ENCODE measurements at places on chromosomes 7 and 10.
A peak's percentile ranks its signal among the peaks of the same experiment; 100 is the strongest.

DNA sequence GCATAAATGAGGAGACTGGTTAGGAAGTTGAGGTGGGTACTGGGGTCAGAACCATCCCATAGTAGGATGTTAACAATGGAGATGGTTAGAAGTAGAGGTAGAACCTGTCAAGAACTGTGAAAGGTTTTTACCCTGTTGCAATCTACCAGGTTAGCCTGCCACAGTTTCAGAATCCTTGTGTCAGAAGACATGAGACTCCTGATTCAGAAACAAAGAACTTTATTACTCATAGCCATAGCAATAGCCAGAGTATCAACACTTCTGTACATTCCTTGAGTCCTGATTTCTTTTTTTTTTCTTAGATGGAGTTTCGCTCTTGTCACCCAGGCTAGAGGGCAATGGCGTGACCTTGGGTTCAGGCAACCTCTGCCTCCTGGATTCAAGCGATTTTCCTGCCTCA lies 200.9 kb downstream of the GRM3 start:
- no peak for DNase-seq

DNA sequence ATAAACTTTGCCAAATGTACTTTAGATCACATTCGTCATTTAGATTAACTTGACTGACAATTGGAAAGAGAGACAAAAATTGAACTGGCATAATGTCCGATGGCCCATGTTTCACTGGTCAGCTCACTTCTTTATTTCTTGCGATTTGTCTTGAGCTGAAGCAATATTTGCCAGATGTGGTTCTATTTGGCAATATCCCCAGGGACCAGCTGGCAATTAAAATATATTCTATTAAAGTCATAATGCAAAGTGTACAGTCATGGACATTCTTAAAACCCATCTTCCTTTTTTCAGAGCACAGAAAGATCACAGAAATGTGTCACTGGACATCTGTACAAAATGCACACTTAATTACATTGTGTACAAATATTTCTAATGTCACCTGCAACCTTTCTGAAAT lies 26.3 kb downstream of the NEBL start:
- no peak for DNase-seq

GRCh38 chr7:33873981-33874750 lies 31.2 kb upstream of the BMPER start:
- no peak for DNase-seq

- DNase-seq: no peak
These were observed 396.8 kb upstream of the PODXL start for GRCh38 chr7:131953184-131953583.

GRCh38 chr7:127252778-127253280 lies at the start of gene GRM8:
TSS of gene GRM8 (minus strand) at chr7:127252941.
- DNase-seq: no peak

DNA sequence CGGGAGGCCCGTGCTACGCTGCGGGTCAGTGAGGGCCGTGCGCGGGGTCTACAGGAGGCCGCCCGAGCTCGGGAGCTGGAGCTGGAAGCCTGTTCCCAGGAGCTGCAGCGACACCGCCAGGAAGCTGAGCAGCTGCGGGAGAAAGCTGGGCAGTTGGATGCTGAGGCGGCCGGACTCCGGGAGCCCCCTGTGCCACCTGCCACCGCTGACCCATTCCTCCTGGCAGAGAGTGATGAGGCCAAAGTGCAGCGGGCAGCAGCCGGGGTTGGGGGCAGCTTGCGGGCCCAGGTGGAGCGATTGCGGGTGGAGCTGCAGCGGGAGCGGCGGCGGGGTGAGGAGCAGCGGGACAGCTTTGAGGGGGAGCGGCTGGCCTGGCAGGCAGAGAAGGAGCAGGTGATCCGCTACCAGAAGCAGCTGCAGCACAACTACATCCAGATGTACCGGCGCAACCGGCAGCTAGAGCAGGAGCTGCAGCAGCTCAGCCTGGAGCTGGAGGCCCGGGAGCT lies 7.0 kb downstream of the LZTS2 start:
- no peak for DNase-seq

DNA sequence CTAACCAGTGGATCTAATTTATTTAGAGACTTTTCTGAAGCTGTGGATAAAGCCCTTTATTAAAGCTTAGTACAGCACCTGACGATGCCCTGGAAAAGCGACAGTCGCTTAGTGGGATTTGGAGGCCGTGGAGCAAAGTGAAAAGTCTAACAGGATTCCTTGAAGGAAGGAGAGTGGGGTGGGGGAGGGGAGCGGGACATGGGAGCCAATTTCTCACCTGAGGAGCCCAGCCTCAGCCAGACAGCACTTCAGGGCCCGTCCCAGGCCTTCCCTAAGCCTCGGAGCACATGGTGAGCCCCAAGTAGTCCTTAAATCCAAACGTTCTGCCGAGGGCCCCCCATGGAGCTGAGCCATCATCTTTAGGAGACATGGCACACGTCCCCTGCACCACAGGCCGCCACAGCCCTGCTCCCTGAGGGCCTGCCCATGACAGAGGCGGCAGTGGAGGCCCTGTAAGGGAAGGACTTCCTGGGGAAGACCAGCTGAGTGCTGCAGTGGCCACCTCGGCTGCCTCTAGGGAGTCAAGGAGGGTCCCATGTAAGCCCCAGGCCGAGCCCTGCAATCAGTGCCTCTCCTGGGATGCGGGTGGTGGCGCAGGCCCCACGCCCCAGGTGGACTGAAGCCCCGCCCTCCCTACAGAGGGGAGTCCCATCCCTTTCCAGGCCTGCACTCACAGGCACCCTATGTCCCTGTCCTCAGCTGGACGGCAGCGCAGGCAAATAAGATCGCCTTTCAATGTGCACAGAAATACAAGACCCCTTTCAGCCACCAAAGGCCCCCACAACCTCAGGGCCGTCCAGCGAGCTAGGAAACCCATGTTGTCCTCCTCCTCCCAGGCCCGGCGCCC lies 187.0 kb downstream of the MAD1L1 start:
- no peak for DNase-seq

DNA sequence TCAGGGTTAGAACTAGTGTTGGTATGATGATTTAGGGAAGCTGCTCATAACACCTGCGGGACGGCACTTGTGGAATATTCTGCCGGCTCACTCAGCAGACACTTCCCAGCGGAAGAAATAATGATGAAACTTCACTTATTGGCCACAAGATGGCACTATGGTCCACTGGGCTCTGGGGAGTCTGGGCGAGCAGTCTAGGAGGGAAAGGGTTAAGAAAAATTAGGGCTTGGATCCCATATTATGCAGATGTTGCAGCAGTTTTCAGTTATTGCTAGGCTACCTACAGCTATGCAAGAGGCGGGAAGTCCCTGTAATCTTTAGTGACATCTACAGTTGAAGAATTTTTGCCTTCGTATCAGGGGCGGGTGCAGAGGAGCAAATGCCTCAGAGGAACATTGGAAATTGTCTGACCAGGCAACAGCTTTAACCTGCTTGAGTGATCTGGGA lies 238.7 kb upstream of the PRSS58 start:
- no peak for DNase-seq

DNA sequence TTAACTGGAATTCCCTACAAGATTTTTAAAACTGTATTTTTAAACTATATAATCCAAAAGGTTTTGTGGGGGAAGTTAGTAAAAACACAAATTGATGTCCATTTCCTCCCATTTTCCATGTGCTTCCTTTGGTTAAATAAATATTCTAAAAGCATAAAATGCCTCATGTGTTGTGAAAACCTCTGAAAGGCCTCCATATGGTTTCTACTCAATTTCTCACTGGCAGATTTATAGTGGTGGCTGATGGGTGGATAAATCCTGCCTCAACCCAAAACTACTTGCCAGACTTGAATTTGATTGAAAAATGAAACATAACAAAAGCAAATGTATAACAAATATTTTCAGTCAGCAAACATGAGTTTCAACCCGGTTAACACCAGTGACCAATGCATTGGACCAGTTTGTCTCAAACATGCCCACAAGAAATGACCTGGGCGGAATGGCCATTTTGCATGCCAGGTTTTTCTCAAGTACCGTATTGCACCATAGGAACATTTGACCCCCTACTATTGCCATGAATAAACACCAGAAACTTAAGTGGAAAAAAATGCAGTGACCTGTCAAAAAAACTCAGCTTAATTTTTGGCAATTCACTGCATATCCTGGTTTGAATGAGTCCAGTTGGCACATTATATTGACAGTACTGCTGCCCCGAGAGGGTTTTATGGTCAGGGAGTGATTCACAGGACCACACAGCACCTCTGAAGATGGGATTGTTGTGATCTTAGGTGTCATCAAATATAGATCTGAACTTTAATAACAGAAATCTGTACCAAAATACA lies 454.6 kb upstream of the ANKRD30A start:
- no peak for DNase-seq

DNA sequence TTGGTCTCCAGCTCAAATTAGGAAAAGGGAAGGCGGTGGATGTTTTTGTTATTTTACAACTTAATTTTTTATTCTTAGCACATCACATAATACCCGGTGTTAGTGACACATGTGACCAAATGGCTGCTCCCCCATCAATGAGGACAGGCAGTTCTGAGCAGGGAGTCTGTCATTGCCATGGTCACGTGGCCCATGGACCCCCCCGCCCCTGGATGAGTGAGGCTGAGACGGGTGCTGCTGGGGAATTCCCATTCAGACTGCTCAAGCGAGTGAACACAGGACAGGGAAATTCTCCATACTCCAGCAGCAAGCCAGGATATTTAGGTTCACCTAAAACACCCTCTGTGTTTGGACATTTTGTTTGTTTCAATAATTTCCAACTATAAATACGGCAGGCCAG lies 34.7 kb upstream of the SLC35B4 start:
- no peak for DNase-seq

GRCh38 chr7:110973196-110973990 lies 117.5 kb upstream of the LRRN3 start:
- DNase-seq: no peak

DNA sequence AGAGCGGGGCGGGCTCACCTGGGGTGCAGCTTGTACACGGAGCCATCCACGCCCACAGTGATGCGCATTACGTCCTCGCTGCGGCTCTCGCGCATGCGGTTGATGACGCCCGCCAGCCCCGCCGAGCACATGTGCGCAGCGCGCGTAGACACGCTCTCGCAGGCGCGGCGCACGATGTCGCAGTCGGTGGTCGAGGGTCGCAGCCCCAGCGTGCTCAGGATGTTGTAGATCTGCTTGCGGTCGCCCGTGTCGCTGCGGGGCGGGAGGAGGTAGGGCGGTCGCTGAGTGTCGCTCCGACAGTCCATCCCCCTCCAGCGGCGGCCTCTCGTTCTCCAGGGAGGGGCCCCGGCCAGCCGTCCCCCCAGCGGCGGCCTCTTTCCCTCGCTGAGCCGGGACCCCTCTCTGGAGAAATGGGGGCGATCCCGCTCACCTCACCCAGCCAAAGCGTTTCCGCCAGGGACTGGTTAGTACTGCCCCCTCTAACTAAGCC lies 4.4 kb upstream of the MYL7 start:
- DNase-seq: peak; percentile 55

DNA sequence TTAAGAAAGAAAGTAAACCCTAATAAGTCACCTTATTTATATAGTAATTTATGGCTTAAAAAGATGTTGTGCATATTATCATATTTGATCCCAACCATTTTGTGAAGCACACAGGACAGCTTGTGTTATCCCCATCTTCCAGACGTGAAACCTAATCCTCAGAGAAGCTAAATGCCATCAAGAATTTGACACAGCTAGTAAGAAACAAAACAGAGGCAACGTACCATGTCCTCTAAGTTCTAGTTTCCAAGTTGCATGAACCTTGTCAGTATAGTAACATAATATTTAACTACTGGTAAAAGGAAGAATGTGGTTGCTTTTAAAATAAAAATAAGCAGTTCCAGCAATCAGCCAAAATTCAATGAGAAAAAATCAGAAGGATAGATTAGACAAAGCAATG lies 41.5 kb downstream of the PTN start:
- DNase-seq: no peak

GRCh38 chr10:33553748-33554571 lies 219.5 kb upstream of the NRP1 start:
- DNase-seq: no peak

- no peak for DNase-seq
These were observed 66.0 kb upstream of the PAPSS2 start for GRCh38 chr10:87593702-87594101.

DNA sequence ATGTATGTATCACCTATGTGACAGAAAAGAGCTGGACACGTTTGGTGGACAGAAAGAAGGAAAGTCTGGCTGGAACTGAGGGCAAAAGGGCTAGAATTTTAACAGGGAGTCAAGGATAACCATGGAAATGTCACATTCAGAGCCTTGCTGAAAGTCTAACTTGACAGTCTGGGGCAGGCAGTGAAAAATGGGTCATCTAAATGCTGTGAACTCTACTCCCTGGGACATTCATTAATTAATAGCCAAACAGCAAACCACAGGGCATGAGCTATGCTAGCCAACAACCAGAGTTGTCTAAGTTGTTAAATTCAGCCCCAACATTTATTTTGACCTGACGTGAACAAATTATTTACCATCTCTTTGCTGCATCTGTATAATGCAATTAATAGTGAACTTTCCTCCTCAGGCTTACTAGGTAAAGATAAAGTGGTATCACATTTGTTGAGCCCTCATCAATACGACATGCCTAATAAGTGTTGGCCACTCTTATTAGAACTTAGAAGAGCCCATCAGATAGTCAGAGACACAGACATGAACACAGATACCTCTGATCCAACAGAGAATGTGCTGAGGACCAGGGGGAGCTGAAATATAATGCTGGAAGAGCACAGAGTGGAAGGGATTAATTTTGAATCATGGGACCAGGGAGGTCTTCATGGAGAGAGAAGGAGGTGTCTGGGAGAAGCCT lies 109.9 kb downstream of the SORCS1 start:
- no peak for DNase-seq

DNA sequence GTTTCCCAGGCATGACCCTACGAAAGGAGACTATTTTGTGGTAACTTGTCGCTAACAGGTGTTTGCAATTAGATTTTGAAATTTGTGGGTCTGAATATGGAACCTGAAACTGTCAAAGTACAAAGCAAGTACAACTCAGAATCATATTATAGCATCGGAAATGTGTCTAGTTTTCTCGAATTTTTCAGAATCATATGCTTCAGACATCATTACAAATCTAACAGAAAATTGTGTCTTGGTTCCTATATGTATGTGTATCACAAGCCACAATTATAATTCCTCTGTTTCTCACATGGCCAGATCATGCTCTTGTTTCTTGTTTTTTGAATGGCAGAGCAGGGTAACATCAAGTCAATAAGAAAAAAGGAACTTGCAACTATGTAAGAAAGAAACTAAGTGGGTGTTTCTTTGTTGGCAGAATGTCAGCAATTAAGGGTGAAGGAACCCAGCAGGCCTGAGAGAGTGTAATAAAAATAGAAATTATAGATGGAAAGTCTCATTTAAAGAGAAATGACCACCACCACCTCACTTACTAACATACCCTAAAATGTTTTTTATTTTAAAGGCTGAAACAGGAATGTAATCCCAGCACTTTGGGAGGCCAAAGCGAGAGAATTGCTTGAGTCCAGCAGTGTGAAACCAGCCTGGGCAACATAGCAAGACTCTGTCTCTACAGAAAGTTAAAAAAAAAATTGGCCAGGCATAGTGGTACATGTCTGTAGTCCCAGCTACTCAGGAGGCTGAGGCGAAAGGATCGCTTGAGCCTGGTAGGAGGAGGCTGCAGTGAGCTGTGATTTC lies 51.3 kb downstream of the PRTFDC1 start:
- DNase-seq: no peak

- no peak for DNase-seq
These were observed 152.4 kb upstream of the NRBF2 start for GRCh38 chr10:62980687-62981086.

Data from T follicular helper cell (primary cell).